ENCODE measurements at places on chromosomes 1 and 21.

DNA sequence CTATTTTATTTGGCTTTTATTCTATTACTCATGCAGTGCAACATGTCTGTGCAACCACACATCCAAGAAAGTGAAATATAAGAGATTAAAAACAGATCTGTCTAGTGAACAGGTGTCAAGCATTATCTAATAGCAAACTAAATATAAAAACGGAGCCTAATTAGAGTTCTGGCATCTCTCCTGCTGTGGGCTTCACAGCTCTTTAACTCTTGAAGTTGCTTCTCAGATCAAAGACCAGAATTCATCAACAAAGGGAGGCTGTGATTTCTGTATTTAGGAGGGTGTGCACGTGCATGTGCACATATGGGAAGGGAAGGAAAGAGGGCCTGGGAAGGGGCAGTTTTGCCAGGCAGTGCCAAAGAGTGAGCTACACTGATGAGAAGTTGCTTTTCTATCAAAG, 81.0 kb downstream of the MIS18A start:
- DNase-seq = no peak

DNA sequence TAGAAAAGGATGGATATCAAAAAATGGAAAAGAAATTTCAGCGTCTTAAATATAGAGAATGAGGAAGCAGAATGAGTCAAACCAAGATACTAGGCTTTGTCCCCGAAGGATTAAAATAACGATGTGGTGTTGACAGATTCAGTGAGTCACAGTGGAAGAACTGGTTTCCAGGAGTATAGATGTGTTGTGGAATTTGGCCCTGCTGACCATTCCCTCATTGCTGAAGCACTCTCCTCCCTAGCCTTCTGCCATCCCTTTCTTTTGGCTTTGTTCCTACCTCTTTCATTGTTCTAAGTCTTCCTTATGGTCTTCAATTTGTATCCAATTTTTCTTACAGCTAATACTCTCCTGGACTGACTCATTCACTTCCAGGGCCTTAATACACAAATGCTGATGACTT, 23.1 kb upstream of the USP25 start:
- no peak for DNase-seq

DNA sequence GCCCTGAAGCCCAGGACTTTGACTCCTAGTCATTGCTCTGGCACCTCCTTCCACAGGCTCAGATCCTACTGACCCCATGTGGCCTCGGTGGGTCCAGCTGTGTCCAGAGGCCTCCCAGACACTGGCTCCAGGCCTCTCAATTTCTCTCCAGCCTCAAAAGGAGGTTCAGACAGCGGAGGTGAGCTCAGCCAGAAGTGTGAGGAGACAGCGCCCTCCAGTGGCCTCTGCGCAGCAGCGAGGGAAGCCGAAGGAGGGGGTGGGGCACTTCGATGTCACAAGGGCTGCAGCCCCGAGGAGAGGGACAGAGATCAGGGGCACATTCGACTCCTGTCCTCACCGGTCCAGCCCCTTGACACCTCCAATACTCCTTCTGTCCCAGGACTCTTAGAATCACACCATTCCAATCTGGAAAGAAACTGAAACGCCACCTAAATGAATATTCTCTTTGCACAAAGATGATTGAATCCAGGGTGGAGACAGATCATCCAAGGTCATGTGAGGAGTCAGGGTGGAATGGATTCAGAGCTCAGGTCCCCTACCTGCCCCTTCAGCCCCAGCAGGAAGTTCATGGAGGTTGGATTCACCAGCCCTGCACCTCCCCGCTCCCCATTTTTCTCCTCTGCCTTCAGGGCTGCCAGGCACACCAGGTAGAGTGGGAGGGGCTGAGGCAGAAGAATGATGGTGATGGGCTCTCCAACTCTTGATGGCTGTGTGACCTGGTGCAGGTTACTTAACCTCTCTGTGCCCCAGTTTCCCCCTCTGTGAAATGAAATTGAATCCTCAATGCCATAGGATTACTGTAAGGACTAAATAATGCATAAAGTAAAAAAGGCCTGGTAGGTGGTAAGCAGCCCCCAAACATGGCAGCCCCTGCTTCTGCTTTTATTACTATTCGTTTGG, 34.8 kb upstream of the ZBTB40 start:
- peak; percentile 80 for DNase-seq

DNA sequence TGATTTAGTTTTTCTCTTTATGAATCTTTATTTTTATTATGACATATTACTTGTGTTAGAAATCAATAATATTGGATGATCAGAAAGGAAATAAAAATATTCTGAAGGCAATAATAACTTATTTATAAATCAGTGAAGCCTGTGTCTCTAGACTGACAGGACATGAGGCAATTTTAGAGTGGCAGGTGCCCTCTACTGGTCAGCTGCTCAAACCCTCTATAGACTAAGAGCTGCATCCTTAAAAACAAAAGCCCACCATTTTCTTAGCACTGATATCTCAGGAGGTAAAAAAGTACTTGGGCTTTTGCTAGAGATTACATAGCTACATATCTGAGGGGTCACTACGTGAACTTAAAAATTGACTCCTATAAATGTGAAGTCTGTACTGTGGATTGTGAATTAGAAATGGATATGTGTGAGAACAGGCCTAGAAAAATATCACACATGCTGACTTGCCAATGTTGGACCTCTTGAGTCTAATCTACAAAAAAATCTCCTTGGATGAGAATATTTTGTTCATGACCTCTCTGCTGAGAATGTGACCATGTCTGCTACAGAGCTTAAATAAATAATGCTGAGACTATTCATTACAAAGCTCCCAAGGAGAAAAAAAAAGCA, 597.9 kb upstream of the ADAMTS5 start:
- DNase-seq = peak; percentile 21

DNA sequence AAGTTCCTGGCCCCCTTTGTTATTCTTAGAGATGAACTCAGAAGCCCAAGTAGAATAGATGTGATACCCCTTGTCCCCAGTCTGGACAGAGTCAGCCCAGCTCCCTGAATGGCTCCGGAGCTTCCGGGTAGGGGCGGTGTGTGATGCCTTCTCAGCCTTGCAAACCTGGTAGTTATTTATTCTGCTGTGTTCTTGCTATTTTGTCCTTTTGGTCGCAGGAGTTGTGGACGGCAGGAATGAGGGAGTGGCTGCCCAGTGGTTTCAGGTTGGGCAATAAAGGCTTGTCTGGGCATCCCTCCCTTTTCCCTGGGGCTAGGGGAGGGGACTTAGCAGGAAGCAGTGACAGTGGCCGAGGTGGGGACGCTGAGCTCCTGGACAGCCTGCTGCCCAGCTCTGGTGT, 2.8 kb downstream of the PTPRU start:
- no peak for DNase-seq

- DNase-seq = no peak
Observed at GRCh38 chr1:30255111-30255724, 468.2 kb downstream of the MATN1 start.

- DNase-seq = no peak
Observed at GRCh38 chr1:172382406-172382805, 38.1 kb upstream of the C1orf105 start.

DNA sequence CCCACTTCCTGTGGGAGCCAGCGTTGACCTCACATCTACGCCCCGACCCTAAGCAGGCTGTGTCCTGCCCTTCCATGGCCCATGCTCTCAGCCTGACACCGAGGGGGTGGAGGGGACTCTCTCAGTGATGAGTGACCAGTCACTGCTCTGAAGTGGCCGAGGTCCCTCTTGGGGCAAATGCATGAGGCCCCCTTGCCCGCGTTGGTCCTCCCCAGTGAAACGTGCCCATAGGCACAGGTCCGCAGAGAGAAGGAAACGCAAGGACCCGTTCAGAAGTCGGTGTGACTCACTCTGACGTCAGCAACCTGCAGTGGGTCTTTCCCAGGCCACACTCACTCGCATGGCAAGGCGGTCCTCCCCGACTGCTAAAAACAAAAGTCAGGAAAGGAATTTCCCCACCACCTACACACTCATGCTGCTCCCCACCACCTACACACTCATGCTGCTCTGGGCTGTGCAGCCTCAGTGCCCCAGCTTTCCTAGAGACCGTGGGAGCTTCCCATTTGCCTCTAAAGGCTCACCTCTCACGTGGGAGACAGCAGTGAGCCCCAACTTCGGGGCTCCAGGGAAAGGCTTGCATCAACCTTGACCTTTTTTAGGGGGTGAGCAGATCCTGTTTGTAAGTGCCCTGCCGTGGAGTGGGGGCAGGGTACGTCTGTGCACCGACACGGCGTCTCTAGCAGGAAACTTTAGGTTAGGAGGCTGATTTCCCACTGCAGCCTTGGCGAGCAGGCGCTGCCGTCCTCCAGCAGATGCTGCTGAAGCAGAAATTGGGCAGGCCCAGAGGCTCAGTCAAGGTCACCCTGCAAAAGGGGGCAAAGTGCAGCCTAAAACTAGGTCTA, 11.4 kb downstream of the UBASH3A start:
- no peak for DNase-seq

DNA sequence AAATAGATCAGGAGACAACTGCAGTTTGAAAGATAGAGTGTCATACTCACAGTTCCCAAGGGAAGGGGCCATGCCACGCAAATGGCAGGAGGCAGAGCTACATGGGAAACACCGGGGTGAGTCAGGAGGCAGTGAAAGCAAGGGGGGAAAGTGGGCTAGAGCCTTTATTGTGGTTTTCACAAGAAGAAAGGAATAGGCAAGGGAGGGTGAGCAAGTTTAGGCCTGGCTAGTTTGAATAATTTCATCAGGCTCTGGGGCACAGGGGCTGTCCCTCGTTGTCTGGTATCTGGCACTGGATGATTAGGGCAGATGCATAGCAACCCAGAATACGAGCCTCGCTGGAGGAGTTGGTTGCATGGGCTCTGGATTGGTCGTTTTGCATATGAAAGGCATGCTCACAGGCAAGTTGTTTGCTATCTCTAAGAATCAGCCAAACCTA, 17.0 kb upstream of the ITLN2 start:
- no peak for DNase-seq

GRCh38 chr1:235563513-235564061, 59.3 kb upstream of the B3GALNT2 start:
- no peak for DNase-seq

DNA sequence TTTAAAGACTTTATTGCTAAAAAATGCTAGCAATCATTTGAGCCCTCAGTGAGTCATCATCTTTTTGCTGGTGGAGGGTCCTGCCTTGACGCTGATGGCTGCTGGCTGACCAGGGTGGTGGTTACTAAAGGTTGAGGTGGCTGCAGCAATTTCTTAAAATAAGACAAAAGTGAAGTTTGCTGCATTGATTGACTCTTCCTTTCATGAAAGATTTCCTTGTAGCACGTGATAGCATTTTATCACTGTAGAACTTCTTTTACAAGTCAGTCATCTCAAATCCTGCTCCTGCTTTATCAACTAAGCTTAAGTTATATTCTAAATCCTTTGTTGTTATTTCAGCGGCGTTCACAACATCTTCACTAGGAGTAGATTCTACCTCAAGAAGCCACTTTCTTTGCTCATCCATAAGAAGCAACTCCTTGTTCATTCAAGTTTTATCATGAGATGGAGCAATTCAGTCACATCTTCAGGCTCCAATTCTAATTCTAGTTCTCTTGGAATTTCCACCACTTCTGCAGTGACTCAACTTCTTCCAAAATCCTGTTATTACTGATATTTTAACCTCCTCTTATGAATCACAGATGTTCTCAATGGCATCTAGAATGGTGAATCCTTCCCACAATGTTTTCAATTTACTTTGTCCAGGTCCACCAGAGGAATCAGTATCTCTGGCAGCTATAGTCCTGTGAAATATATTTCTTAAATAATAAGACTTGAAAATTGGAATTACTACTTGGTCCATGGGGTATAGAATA, 17.6 kb upstream of the RGS1 start:
- no peak for DNase-seq

GRCh38 chr1:37096523-37096922, 62.2 kb upstream of the GRIK3 start:
- DNase-seq = no peak

DNA sequence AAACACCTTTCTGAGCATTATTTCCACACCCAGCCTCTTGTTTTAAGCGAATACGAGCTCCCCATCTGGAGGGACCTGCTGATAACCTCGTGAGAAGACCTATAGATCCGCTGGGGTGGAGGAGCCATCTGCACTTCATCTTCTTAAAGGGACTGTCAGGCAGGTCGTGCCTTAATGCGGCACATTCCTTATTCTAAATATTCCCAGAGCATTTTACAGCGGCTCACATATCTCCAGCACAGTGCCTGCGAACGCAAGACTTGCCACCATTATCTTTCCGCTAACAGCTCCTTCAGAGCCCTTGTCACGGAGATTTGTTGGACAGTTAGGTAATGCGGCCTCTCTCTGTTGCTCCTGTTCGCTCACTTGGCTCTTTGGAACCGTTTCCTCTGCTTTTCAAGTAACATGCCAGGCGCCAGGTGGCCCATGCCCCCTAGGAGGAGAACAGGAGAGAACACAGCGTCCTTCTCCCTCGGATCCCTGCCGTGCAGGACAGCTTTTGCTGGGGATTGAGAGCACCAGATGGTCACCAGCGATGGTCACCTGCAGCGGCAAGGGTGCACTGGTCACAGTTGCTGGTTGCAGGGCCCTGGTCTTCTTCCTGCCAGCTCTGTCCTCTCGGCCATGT, 162.4 kb downstream of the PGBD5 start:
- DNase-seq = no peak

- no peak for DNase-seq
Observed at GRCh38 chr1:64187646-64188045, 15.8 kb upstream of the UBE2U start.

- no peak for DNase-seq
Observed at GRCh38 chr1:179128520-179128919, 46.6 kb downstream of the TOR3A start.

GRCh38 chr1:91877574-91878208, 8.3 kb downstream of the TGFBR3 start:
- DNase-seq = no peak

DNA sequence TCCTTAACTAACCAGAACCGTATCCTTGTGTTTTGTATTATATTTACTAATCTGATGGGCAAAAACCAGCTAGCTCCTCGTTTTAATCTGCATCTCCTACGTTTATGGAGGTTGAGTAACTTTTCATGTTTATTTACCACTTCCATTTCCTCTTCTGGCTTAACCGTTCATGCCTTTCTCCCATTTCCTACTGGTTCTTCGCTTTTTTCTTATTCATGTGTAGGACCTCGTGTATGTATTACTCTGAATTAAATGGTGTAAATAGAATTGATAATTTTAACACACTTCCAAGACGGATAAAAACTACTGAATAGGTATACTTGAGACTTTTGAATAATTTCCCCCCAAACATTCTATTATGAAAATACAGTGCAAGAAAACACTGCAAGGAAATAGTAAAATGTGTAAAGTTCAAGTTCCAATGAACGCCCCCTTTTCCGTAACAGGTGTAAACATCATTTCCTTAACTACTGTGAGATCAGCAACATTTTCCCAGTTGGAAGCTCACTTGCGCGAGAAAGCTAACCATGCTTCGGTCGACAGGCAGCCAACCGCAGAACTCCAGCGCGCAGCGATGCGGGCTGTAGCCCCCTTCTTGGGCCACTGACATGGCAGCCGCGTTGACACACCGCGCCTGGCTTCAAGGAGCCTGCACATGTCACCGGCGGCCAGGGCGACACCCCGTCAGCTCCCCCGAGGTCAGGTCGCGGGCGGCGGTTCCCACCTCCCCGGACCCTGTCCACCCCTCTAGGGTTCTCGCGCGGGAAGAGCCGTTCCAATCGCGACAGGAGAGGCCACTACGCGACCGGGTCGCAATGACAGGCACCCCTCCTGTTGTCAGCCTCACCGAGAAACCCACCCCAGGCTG, 816 bp downstream of the EDEM3 start:
- no peak for DNase-seq

GRCh38 chr1:233909195-233909594, 4.7 kb downstream of the SLC35F3 start:
- no peak for DNase-seq

Data from right kidney (tissue), 9 donors.